ENCODE measurements at places on chromosomes 12 and 14.
A peak's percentile ranks its signal among the peaks of the same experiment; 100 is the strongest.

DNA sequence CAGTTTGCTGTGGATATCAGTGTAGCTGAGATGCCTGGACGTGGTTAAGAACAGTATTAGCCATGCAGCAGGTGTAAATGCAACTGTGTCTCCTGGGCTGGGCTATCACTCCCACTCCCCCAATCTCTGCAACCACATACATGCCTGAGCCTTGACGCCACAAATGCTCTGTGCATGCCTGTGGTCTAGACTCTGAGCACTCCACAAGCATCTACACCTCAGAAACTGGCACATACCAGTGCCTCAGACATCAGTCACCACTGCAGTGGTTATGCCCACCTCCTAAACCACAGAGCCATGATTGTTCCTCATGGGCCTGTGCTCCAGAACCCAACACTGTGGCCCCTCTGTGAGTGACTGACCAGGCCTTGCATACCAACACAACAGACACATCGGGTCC lies 226.8 kb upstream of the ALG10 start:
- DNase-seq, result no peak

- DNase-seq, result no peak
Measured at GRCh38 chr14:64769096-64770020, 65.1 kb downstream of the PLEKHG3 start.

GRCh38 chr12:110917467-110917866 lies 2.9 kb downstream of the MYL2 start:
- DNase-seq, result peak; percentile 39

GRCh38 chr14:106843951-106844483 lies 1317.6 kb downstream of the TMEM121 start:
- DNase-seq, result no peak

GRCh38 chr14:72527591-72527990 lies 366.3 kb downstream of the DPF3 start:
- DNase-seq, result no peak

DNA sequence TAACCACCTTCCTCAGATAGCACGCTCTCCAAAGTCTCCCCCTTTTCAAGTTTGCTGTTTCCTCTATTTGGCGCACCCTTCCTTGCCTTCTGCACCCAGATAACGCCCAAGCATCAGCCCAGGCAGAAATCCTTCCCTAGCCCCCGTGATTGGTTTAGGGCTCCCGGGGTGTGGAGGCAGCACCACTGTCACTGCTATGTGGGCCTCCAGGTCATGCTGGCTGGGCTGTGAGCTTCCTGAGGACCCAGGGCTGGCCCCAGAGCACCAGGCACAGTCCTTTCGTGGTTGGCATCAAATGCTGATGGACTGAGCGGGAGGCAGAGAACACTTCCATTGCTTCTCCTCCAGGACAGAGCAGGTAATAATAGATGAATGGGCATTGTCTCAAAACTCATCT lies 311.4 kb downstream of the BCL11B start:
- no peak for DNase-seq
